Stimulated activated CD8-positive, alpha-beta memory T cell treated with anti-CD3 and anti-CD28 coated beads, Interleukin-7, amount 100 ng/mL, for 1 hour (primary cell): ENCODE measurements at places on chromosomes 1 and 21.

DNA sequence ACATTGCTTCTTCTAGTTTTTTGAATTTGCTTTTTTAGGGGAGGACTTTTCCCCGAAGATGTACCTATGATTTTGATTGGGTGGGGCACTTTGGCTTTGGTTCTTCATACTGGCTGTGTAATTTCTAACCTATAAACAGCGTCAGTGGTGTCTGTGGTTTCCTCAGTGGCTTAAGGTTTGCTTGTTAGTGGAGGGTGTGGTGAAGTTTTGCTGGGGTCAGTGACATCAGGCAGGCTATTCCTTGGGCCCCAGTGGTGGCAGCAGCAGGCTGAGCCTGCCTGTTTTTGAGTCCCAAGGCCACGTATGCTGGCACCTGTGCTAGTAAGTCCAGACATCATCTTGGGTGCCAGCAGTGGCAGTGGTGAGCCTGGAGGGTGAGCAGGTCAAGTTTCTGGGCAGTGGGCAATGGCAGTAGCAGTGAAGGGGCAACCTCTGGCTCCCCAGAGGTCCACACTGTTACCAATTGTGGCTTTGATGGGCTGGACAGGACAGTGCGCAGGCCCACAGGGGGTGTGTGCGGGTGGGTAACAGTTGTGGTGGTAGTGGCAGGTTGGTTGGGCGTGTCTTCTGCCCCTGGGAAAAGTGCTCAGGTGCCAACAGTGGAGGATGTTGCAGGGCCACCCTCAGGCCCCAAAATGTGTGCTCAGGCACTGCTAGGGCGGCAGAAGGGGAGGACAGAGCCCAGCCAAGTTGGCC is 54.9 kb upstream of the B3GALT2 start:
- DNase-seq, result no peak

GRCh38 chr21:16086936-16087335 is 357.2 kb downstream of the USP25 start:
- no peak for DNase-seq

DNA sequence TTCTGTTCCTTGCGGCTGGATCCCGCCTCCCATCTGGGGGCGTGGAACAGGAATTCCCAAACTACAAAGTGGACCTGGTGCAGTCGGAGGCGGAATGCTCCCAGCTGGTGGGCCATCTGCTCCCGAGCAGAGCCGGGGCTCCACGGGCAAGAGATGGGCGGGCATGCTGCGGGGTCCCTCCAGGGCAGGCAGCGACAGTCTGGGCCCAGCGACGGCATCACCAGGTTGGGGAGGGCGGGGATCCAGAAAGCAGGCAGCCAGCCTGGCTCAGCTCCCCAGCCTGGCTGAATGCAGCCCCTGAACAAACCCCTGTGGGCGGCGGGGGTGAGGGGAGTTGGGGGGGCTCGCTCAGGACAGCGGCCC is 3.6 kb downstream of the MEGF6 start:
- DNase-seq, result no peak

DNA sequence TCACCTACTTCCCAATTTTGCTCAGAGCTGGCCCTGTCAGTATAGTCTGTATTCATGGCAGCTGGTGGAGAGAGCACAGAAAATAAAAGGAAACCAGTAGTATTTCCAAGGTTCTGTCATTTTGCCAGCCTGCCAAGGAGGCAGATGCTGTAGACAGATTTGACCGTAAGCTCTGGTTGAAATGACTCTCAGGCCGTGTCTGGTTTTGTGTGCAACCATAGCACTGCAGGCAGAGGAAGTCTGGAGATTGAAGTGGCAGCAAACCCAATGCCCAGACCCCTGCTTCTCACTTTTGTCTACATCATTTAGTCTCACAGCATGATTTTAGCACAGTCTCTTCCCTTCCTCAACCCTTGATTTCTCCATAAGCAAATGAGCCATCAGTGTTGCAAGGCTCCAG is 291.7 kb downstream of the PAPPA2 start:
- no peak for DNase-seq

DNA sequence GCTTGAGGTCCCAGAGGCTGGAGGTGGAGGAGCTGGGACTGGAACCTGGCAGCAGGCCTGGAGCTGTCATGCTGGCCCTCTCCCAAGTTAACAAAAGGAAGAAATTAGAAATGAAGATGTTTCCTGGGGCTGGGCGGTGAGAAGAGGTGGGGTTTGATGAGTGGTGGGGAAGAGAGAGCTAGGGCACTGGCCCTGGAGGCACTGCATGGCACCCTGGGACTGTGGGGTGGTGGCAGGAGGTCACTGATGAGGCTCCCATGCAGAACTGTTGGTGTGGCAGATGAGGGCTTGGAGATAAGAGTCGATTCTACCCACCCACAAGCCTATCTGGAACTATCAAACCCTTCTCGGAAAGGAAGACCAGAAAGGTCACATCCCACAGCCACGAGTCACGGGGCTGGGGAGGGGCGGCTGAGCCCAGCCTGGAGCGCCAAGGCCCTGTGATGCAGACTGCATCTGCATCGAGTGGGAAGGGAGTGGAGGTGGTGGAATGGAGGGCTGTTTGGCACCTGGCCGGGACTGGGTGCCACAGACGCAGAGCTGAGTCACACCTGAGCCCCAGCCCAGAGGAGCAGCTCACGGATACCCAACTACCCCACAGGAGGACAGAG is 29.4 kb downstream of the MRPL37 start:
- no peak for DNase-seq

DNA sequence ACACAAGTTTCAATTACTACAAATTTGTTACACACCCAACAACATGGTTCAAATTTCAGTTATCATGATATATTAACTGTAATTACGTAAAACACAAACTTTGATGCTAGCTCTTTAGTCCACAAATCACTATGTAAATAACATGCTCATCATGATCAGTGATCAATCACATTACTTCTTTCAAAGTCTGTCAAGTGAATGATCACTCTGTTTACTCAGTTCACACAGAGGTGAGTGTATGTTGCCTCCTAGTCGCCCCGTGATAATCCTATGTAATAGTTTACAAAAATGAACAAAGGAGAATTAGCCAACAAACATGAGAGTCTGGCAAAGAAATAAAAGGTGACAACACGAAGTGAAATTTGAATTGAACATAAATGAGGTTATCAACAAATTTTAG is 14.3 kb downstream of the EDEM3 start:
- no peak for DNase-seq

DNA sequence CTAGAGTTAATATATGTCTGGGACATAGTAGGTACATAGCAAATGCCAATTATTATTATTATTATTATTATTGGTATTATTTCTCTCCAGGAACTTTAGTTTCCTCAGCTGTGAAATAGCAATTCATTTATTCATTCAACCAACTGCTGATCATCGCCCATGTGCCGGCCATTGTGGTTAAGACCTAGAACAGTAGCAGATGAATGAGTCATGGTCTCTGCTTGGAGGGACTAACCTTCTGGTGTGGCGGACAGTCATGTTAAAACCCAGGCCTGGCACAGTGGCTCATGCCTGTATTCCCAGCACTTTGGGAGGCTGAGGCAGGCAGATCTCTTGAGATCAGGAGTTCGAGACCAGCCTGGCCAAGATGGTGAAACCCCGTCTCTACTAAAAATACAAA is 23.8 kb upstream of the LDLRAP1 start:
- no peak for DNase-seq

GRCh38 chr1:223702735-223703667 is 9.3 kb upstream of the CAPN2 start:
- DNase-seq, result no peak

DNA sequence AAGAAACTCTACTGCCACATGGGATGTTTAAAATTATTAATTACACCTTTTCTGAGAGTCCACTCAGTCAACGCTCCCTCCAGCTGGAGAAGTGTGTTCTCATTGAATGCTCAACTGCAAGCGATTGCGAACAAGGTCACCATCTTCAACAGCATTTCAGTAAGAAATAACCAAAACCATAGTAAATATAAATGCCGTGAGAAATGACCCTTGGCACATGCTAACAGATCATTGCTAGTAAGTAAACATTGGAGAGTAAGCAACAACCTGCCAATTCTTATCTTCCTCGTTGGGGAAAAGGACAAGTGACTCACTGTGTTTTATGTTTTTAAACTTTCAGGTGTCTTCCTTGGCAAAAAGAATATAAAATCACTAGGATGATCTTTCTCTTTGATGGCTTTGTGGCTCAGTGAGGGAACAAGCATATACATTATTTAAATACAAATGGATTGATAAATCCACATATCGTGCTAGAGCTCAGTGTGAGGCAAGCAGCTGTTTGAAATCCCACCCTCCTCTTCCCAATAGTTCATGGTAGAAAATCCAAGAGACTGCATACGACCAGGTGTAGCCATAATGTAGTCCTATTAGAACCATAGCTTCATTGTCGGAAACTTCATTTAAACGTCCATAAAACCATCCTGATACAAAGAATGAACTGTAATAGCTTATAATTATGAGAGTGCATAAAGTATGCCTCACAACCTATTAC is 214.6 kb downstream of the GRIK1 start:
- no peak for DNase-seq

- DNase-seq, result no peak
Observed at GRCh38 chr1:29687166-29687565, 450.8 kb downstream of the PTPRU start.

DNA sequence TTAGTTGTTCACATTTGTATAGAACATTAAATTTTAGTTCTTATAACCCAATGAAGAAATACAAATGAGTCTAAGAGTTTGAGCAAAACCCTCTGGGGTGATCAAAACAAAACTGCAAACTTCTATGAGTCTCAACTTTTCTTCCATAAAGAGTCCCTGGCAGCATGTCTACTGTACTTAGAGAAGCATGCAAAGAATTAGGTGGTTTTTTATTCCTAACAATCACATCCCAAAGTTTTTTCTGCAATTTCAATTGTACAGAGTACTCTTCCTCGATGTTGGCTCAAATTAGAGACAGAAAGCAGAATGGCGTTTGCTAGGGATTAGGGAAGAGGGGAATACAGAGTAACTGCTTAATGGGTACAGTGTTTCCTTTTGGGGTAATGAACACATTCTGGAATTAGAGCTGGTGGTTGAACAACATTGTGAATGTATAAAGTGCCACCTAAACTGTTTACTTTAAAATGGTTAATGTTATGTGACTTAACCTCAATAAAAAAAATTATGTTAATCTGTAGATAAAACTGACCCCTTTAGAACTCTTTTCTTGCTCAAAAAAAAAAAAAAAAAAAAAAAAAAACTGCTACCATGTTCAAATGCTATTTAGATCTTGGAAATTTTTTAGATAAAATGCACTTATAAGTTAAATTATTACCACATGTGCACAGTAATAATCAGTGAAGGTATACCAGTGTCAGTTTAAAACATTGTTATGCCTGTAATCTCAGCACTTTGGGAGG is 4.8 kb downstream of the RC3H1 start:
- no peak for DNase-seq

DNA sequence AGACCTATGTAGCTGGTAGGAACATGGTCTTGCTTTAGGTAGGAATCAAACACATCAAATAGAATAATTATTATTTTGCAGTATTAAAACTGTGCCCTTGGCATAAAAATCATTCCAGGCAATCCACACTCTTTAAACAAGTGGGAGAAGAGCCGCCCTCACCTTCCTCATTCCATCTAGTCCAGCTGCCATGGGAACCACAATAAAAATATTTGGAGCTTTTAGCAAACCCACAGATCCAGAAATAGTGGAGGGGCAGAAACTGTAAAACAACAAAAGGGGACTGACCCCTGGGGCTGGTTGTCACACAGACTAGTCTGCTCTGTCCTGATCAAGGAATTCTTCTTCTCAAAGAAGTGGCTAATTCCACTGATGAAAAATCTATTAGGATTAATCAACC is 61.6 kb downstream of the PTPRC start:
- no peak for DNase-seq

GRCh38 chr1:243620096-243620495 is 229.9 kb downstream of the AKT3 start:
- no peak for DNase-seq

GRCh38 chr21:33345751-33346238 is 21.0 kb downstream of the IFNAR1 start:
- no peak for DNase-seq

GRCh38 chr1:204788470-204788869 is 82.2 kb upstream of the NFASC start:
- DNase-seq, result no peak

- no peak for DNase-seq
Observed at GRCh38 chr21:46585191-46585953, 19.5 kb downstream of the S100B start.

- no peak for DNase-seq
Observed at GRCh38 chr1:29521438-29521715, 285.1 kb downstream of the PTPRU start.

GRCh38 chr1:61268546-61269240 is 186.3 kb downstream of the NFIA start:
- no peak for DNase-seq

GRCh38 chr1:243745356-243745755 is 104.7 kb downstream of the AKT3 start:
- no peak for DNase-seq

DNA sequence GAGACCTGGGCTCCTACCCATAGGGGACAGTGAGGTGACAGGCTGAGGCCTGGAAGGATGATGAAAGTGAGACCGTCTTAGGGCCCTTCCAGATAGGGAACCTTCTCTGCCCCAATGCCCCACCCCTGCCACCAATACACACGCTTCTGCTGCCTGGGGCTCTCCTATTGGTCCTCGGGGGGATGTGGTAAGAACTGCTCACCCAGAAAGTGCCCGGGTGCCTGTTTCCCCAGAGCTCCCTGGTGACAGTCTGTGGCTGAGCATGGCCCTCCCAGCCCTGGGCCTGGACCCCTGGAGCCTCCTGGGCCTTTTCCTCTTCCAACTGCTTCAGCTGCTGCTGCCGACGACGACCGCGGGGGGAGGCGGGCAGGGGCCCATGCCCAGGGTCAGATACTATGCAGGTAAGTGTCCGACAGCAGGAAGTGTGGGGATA is 948 bp downstream of the SEMA4A start:
- no peak for DNase-seq

DNA sequence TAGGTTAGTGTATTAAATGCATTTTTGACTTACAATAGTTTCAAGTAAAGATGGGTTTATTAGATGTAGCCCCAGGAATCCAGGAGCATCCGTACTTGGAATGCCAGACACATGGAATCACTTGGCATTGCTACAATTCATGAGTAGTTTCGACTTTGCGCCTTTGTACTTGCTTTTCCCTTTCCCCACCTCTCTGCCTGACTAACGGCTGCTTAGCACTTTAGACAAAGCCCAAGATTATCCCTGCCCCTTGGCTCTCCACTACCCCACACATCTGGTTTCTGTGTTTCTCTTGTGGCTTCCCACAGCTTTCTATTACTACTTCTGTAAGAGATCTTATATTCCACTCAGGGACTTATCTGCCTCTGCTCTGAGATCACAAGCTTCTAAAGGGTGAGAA is 397.7 kb upstream of the POU3F1 start:
- DNase-seq, result no peak

DNA sequence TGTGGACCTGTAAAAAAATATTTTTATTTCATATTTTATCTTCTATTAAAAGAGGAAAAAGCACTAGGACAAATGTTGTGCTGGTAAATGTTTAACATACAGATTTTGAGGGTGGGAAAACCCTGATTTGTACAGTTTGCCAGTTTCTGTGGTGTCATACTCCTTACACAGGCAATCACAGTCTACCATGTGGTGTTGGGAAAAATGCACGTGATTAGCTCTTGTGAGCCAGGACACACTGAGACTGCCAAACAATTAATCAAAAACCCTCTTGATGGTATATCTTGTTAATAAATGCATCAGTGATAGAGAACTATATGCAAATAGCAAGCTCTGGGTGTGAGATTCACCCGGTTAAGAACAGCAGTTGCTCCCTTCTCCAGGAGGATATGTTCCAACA is 136.5 kb upstream of the ZC3H11B start:
- no peak for DNase-seq

- DNase-seq, result no peak
Observed at GRCh38 chr1:31640964-31641363, 3.7 kb downstream of the PEF1 start.

GRCh38 chr1:1236945-1237873 is 5.2 kb downstream of the B3GALT6 start:
- DNase-seq, result no peak
